ENCODE measurements at places on chromosomes 1 and 21. TPM values are rescaled to one million over a fixed set of nuclear protein-coding genes. Genes with fewer than 3 reads are reported as not detected.

The PLA2G2F gene
- total RNA-seq = not detected

The ZFP69B gene
- total RNA-seq = 2.7 TPM

The GFI1 gene
- 2.2 TPM for total RNA-seq

The TP53BP2 gene
- total RNA-seq = 94.2 TPM

The RIT1 gene
- total RNA-seq = 58.2 TPM

The CLDN14 gene
- total RNA-seq = 0.15 TPM

The ARL8A gene
- 82.0 TPM for total RNA-seq

The GSTM5 gene
- total RNA-seq = 6.2 TPM

The CLCA4 gene
- 0.11 TPM for total RNA-seq

The EXO1 gene
- 1.3 TPM for total RNA-seq

The SNX7 gene
- 24.8 TPM for total RNA-seq

The GBP6 gene
- total RNA-seq = 1.3 TPM

The KRTAP11-1 gene
- not detected for total RNA-seq

The BTG3 gene
- 120 TPM for total RNA-seq

The MPL gene
- total RNA-seq = 0.63 TPM

The NHLH1 gene
- 0.18 TPM for total RNA-seq

The CFAP107 gene
- 8.5 TPM for total RNA-seq

The MTMR11 gene
- total RNA-seq = 11.2 TPM

The COL9A2 gene
- total RNA-seq = 16.0 TPM

The RGS1 gene
- 86.6 TPM for total RNA-seq

The DIO1 gene
- 1.9 TPM for total RNA-seq

The GNAT2 gene
- total RNA-seq = not detected

The KCNA2 gene
- 0.68 TPM for total RNA-seq

The FNDC5 gene
- total RNA-seq = 5.3 TPM

The SLAMF6 gene
- total RNA-seq = 1.9 TPM

The CFHR4 gene
- not detected for total RNA-seq

The WNT2B gene
- 6.3 TPM for total RNA-seq

The IL20 gene
- not detected for total RNA-seq

The CTH gene
- 5.5 TPM for total RNA-seq

The SWT1 gene
- 4.0 TPM for total RNA-seq

The SH2D1B gene
- total RNA-seq = 0.61 TPM

The OLFML2B gene
- 12.4 TPM for total RNA-seq

The ZNF644 gene
- 121 TPM for total RNA-seq

The TPM3 gene
- total RNA-seq = 433 TPM

The RNF186 gene
- total RNA-seq = not detected

The RIIAD1 gene
- 8.8 TPM for total RNA-seq

The NCAM2 gene
- total RNA-seq = 11.7 TPM

The C1orf87 gene
- 10.4 TPM for total RNA-seq

Data from lung (tissue), 17 donors.